ENCODE measurements at places on chromosomes 5 and 9.

GRCh38 chr9:114003351-114003750, 74.7 kb downstream of the AMBP start:
- no peak for DNase-seq

- DNase-seq, result no peak
These were observed 59.3 kb upstream of the CDKN2B start for GRCh38 chr9:22068369-22068768.

DNA sequence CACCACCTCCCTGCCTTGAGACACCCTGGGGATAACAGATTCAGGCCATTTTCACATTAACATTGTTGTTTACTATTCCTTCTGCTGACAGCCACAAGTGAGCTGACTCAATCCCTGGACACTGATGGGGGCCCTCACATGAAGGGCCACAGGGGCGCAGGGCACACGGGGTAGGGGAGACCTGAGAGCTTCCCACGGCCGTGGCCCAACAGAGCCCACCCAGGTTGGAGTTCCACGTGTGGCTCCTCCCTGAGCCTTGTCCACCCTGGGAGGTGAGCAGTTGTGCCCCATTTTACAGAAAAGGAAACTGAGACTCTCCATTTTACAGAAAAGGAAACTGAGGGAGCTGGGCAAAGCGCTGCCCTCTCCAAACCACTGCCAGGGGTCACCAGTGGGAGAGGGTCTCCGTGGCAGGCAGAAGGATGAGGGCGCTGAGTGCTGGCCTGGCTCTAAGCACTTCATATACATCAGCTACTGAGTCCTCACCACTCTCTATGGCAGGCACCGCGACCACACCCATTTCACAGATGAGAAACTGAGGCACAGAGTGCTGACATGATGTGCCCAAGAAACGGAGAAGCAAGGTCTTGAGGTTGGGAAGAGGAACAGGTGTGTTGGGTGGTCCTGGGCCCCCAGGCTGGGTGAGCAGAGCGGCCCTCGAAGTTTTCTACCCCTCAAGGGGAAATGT, 2.3 kb downstream of the NINJ1 start:
- DNase-seq, result no peak

GRCh38 chr9:98054376-98054951, 2.1 kb upstream of the NANS start:
- no peak for DNase-seq

GRCh38 chr5:80568251-80568650, 1.8 kb downstream of the ANKRD34B start:
- no peak for DNase-seq

DNA sequence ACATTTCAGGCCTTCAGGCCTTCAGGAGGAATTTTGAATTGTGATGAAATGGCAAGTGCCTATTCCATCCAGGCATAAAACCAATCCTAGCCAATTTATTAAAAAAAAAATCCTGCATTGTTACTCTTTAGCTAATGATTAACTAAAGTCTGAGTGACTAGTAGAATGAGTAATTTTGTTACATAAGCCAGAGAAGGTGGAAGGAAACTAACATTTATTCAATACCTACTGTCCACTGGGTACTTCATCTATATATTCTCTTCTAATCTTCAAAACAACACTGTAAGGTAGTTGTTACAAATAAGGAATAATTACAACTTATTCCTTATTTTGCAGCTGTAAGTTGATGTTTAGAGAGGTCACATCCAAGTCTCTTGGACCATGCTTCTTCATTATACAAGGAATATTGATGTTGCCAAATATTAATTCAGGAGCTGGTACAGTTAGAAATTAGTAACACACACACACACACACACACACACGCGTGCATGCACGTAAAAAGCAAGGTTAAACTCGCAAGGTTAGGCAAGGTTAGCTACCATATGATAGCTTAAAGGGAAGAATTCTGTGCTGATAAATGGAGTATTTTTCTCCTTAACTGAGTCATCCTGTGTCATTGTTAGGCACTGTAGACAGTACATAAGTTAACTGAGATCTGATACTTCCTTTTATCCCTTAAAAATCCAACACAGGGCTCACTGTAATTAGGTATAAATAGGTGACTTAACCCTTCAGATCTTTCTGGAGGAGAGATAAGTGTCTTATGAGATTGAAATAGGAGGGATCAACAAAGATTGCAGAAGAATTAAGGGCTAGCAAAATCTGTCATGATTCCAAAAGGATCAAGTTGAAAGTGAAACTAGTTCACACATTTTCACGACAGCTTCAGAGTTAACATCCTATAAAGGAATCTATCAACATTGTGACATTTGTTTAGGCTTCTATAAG, 596.9 kb downstream of the PDE4D start:
- DNase-seq, result no peak

GRCh38 chr5:117143406-117143805, 568.8 kb upstream of the SEMA6A start:
- DNase-seq, result no peak

GRCh38 chr5:116738615-116739261, 164.1 kb upstream of the SEMA6A start:
- DNase-seq, result no peak

DNA sequence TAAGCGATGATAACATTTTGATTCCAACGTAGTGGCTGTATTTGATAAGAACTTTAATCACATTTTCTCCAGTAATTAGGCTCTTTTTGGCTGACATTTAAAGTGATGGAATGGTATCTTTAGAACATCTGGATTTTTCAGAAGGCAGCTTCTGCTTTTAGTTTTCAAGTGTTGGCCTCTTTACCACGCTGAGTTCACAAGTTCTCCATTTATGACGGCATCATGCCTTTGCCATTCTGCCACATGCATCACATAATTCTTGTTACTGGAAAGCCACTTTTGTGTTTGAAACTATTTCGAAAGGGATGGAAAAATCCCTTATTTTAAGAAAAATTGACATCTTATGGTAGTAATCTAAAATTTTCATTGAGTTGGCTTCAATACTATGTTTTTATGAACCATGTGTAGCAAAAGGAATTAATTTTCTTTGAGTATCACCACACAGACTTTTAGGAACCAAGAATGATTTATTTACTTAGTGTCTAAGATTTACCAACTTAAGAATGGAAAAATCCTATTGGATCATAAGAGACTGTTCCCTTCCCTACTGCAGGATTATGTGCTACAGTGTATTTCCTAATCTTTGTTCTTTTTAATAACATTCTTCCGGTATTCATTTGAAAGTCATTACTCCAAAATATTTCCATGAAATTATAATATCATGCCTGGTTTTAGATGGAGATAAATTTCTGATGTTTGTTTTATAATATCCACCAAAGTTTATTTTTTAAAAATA, 344.2 kb downstream of the ADGRV1 start:
- no peak for DNase-seq

GRCh38 chr5:87139795-87140194, 127.9 kb upstream of the RASA1 start:
- DNase-seq, result no peak

- DNase-seq, result no peak
These were observed 149.7 kb upstream of the EFNA5 start for GRCh38 chr5:107820429-107820828.

GRCh38 chr5:56737002-56737621, 78.2 kb upstream of the MAP3K1 start:
- DNase-seq, result no peak

- no peak for DNase-seq
These were observed 34.4 kb downstream of the CFAP90 start for GRCh38 chr5:7816535-7816901.

GRCh38 chr9:1939926-1940368, 75.2 kb upstream of the SMARCA2 start:
- no peak for DNase-seq

GRCh38 chr9:125646217-125646616, 60.8 kb downstream of the MAPKAP1 start:
- no peak for DNase-seq

GRCh38 chr9:124760719-124761118, 10.4 kb downstream of the NR6A1 start:
- DNase-seq, result no peak

- no peak for DNase-seq
These were observed 181.6 kb downstream of the DAB2IP start for GRCh38 chr9:121833061-121833460.

DNA sequence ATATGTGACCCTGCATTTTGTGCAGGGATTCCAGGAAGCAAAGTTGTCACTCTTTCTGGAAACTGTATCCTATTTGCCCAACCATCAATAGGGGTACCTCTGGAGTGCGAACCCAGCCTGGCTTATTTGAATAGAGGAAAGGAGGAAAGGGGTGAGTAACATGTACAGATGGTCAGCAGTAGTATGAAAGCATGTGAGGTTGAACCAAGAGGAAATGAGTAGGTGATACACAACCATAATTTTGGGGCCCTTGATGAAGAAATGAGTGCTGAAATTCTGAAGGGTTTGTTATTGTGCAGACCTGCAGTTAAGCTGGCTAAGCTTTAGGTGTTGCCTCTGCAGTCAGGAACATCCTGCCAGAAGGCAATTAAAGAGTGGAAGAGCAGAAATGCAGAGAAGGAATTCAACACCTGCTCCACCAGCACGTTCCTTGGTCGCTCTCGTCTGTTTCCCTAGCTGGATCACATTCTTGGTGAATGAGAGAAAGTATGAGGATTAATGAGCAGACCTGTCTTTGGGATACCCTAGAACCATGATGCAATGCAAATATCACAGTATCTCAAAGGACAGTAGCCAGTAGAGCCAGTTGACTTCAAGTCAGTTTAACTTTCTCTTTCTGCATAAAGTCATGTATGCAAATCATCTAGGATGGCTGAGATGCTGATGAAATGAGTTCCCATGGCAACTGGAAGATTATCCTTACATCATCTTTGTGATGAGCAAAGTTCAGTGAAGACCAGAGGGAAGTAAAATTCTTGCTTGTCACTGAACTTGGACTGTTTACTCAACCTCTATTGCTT, 13.2 kb upstream of the IL12B start:
- DNase-seq, result no peak

DNA sequence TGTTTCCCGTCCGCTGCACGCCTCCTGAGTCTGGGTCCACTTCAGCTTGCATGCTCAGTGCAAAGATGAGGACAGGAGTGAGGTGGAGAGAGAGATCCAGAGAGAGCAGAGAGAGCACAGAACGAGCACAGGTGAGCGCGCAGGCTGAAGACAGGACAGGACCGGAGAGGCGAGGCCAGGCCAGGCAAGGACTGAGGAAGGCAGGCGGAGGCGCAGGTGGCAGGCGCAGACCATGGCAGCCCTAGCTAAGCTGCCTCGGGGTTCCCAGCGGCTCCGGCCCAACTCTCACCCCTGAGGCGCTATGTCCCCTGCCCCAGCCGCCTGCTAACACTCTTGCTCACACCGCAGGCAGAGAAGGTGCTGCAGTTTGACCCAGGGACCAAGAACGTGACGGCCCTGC, 9.7 kb downstream of the GRIN1 start:
- no peak for DNase-seq

- no peak for DNase-seq
These were observed 24.8 kb downstream of the OSMR start for GRCh38 chr5:38870595-38870994.

DNA sequence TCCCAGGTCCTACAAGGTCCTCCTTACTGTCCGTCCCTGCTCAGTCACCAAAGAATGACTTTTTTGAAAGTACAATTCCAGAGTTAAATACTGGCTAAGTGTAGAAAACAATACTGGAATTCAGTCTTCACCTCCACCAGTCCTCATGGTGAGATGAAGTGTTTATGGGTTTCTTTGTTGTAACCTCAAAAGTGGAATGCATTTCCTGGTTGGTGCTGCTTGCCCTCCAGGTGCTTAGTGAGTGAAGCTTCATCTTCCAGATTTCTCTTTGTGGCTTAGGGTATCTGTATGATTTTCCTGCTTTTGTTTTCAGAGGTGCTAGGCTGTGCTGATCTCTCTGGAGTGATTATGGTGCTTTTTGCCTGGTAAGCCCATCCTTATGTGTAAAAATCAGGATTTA, 49.4 kb upstream of the DHFR start:
- DNase-seq, result no peak

GRCh38 chr9:133031496-133031911, 707 bp downstream of the GTF3C5 start:
- DNase-seq, result no peak

GRCh38 chr5:77994943-77995342, 218.8 kb upstream of the TBCA start:
- no peak for DNase-seq

GRCh38 chr9:99713838-99714306, 107.8 kb upstream of the NR4A3 start:
- no peak for DNase-seq

GRCh38 chr5:151921916-151922315, 2.7 kb downstream of the GLRA1 start:
- DNase-seq, result no peak

DNA sequence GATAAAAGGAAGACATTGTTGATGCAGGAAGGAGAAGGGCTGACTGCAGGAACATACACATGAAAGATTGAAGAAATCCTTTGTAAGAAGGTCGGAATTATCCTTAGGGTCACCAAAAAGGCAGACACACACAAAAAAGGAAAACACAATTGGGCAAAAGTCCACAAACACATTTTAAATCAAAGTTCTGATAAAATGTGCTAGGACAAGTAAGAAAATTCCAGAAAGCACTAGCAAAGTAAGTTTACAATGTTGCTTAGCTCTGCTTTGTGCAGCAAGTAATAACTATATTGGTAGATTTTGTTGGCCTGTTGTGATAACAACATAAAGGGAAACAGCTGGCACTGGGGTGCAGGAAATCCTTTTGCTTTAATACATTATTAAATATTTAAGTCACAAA, 99.8 kb upstream of the VCAN start:
- no peak for DNase-seq

GRCh38 chr5:113067635-113068344, 91.2 kb downstream of the DCP2 start:
- DNase-seq, result no peak

GRCh38 chr9:30235564-30235963, 2148.9 kb upstream of the ACO1 start:
- DNase-seq, result no peak

DNA sequence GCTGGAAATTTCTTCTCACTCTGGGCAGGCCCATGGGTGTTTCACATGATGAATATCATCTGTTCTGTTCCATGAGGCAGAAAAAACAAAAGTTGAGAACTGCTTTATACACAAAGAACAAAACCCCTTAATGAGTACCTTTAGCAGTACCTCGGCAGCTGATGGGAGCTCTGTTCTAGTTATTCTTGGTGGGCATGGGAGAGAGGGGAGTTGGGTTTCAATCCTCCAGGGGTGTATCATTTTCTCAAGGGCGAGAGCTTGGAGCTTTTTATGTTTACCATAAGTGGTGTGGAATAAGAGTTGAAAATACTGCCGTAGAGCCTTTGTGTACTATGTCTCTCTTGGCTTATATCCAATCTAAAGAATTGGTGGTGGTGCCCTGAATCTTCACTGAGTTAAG, 103.3 kb upstream of the ZNF608 start:
- DNase-seq, result no peak

Data from stimulated activated naive CD4-positive, alpha-beta T cell (primary cell).